ENCODE measurements at places on chromosomes 6 and 20.

DNA sequence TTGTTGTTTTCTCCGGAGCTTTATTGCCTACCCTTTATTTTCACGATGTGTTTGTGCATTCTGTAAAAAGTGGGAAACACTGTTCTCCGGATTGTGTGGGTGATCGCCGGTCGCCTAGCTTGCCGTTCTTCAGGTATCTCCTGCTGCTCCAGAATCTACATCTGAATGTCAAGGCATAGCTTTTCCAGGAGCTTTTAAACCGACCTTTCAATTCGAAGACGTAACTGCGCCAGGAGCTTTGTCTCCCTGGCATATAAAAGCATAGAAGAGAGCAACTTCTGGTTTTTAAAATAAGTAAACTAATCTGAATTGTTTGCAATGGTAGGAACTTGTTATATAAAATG lies 96.0 kb downstream of the HFE start:
- no peaks in the 10 kb centered on the region for H3K27me3 ChIP-seq
- no peak overlapping the region for H3K4me3 ChIP-seq
- no peak for DNase-seq
- H3K36me3 ChIP-seq, result no peaks in the 10 kb centered on the region
- peak overlapping the region; percentile 68 for H3K27ac ChIP-seq

DNA sequence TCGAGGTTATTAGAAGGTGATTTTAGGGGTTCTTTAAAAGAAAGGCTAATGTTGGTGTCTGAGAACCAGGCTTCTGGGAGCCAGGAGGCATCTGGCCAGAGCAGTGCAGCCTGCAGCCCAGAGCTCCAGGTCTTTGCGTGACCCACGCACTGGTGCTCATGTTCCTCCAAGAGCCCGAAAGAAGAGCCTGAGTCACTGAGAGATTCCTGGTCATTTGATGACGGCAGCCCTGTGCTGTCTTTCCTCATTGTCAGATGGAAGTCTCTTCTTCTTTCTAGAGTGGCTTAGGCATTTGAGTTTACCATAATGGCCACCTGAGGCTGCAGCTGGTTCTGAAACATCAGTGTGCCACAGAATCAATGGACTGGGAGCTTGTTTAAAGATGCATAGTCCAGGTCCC lies 46.4 kb downstream of the CD109 start:
- no peak overlapping the region for H3K4me3 ChIP-seq
- no peak overlapping the region for H3K27ac ChIP-seq
- no peaks in the 10 kb centered on the region for H3K27me3 ChIP-seq
- H3K36me3 ChIP-seq, result no peaks in the 10 kb centered on the region

DNA sequence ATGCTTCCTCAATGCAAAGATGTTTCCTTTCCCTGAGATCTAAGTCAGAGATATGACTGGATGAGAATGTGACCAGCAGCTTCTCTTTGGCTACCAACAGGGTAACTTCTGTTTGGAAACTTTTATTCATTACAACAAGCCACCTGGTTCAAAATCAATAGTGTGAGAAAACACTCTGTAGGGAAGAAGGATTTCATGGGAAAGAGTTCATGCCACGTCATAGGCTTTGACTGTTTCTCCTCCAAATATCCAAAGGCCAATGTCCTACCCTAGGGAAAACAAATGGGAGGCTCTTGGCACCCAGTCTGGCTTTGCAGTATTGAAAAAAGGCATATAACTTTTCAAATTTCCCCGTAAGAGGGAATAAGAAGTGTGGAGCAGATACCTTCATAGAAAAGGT lies 245.5 kb downstream of the FNDC1 start:
- H3K4me1 ChIP-seq, result no peaks in the 10 kb centered on the region
- DNase-seq, result no peak
- no peak overlapping the region for H3K4me3 ChIP-seq
- H3K27ac ChIP-seq, result no peak overlapping the region
- H3K27me3 ChIP-seq, result no peaks in the 10 kb centered on the region

GRCh38 chr6:8181160-8181881 lies 79.0 kb upstream of the EEF1E1 start:
- DNase-seq, result no peak
- peaks cover 2% of the 10 kb centered on the region for H3K27me3 ChIP-seq
- no peaks in the 10 kb centered on the region for H3K36me3 ChIP-seq

- H3K4me3 ChIP-seq, result no peak overlapping the region
- peak; percentile 13 for DNase-seq
- no peaks in the 10 kb centered on the region for H3K27me3 ChIP-seq
- no peak overlapping the region for H3K27ac ChIP-seq
These were observed 17.4 kb upstream of the AKAP7 start for GRCh38 chr6:131117878-131118277.

DNA sequence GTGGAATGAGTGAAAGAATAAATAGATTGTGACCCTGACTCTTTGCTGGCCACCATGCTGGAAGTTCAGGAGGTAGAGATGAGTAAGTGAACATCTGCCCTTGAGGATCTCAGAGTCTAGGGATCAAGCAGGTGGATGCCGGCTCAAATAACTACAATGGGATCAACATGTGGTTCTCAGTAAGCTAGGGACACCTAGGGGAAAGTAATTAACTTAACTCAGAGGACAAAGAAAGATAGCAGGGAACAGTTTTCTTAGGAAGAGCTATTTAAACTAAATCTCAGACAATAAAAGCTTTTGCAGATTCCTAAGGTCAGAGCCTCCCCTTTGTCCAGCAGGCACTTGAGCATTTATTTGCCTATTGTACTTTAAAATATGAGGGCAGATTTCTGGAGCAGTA lies 29.1 kb downstream of the SLC13A3 start:
- H3K27ac ChIP-seq, result no peak overlapping the region
- no peaks in the 10 kb centered on the region for H3K36me3 ChIP-seq
- no peak for DNase-seq
- no peak overlapping the region for H3K4me3 ChIP-seq
- H3K4me1 ChIP-seq, result no peaks in the 10 kb centered on the region

DNA sequence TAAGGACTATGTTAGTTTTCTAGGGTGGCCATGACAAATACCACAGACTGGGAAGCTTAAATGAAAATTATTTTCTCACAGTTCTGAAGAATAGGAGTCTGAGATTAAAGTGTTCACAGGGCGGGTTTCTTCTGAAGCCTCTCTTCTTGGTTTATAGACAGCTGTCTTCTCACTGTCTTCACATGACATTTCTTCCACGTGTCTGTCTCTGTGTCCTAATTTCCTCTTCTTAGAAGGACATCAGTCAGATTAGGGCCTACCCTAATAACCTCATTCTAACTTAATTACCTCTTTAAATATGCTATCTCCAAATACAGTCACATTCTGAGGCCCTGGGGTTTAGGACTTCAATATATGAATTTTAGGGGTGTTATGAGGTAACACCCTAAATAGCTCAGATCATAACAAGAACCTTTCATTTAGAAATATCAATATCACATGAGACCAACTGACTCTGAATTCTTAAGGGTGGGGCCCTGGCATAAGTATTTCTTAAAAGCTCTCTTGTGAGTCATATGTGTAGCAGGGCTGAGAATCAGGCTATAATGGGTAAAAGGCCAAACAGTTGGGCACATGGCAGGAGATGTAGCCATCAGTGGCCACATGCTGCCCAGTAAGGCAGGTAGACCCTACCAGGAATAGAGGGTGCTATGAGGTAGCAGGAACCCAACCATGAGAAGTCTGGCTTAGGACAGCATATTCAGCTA lies 62.0 kb upstream of the TENT5A start:
- no peaks in the 10 kb centered on the region for H3K4me1 ChIP-seq
- H3K4me3 ChIP-seq, result no peak overlapping the region
- DNase-seq, result no peak
- no peaks in the 10 kb centered on the region for H3K27me3 ChIP-seq
- H3K27ac ChIP-seq, result no peak overlapping the region

- no peaks in the 10 kb centered on the region for H3K36me3 ChIP-seq
- no peaks in the 10 kb centered on the region for H3K27me3 ChIP-seq
- H3K4me1 ChIP-seq, result no peaks in the 10 kb centered on the region
These were observed 250.8 kb upstream of the HTR1E start for GRCh38 chr6:86686496-86686895.

- no peaks in the 10 kb centered on the region for H3K4me1 ChIP-seq
- DNase-seq, result no peak
These were observed 177.8 kb downstream of the LY86 start for GRCh38 chr6:6766230-6766905.

GRCh38 chr6:125886914-125887313 lies 69.7 kb upstream of the HINT3 start:
- H3K4me1 ChIP-seq, result no peaks in the 10 kb centered on the region
- no peak overlapping the region for H3K27ac ChIP-seq
- no peaks in the 10 kb centered on the region for H3K27me3 ChIP-seq
- DNase-seq, result no peak
- H3K4me3 ChIP-seq, result no peak overlapping the region

GRCh38 chr6:24106291-24106690 lies 19.7 kb upstream of the NRSN1 start:
- no peaks in the 10 kb centered on the region for H3K27me3 ChIP-seq
- H3K4me1 ChIP-seq, result no peaks in the 10 kb centered on the region
- no peak for DNase-seq

- H3K4me3 ChIP-seq, result no peak overlapping the region
- DNase-seq, result no peak
- no peaks in the 10 kb centered on the region for H3K36me3 ChIP-seq
- H3K27me3 ChIP-seq, result no peaks in the 10 kb centered on the region
These were observed 587.3 kb upstream of the MMS22L start for GRCh38 chr6:97870273-97870672.

DNA sequence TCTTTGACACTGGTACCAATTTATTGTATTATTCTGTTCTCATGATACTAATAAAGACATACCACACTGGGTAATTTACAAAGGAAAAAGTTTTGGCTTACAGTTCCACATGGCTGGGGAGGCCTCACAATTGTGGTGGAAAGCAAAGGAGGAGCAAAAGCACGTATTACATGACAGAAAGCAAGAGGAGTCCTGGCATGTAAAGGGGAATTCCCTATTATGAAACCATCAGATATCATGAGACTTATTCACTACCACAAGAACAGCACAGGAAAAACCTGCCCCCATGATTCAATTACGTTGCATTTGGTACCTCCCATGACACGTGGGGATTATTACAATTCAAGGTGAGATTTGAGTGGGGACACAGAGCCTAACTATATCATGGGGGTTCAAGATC lies 43.4 kb downstream of the SLC22A2 start:
- no peaks in the 10 kb centered on the region for H3K27me3 ChIP-seq
- no peaks in the 10 kb centered on the region for H3K4me1 ChIP-seq
- DNase-seq, result no peak

GRCh38 chr6:37115236-37115895 lies 54.6 kb upstream of the PIM1 start:
- H3K27me3 ChIP-seq, result no peaks in the 10 kb centered on the region
- no peak overlapping the region for H3K4me3 ChIP-seq
- no peaks in the 10 kb centered on the region for H3K36me3 ChIP-seq
- no peaks in the 10 kb centered on the region for H3K4me1 ChIP-seq
- no peak for DNase-seq

DNA sequence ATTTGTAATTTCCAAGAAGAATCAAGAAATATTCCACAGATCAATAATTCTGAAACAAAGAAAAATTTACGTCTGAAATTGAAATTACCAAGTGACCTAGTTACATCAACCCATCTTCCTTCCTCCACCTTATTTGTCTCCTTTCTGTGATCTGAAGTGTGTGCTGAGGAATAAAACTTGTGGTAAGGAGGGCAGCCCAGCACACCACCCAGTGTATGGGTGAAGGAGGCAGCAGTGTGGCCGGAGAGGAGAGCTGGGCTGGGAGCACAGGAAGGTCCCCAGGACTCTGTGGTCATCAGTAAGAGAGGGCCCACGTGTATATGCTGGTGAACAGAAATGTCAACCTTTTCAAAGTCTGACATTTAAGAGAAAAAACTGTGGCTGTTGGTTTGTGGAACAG lies 11.3 kb upstream of the CCR6 start:
- H3K36me3 ChIP-seq, result no peaks in the 10 kb centered on the region
- H3K27me3 ChIP-seq, result no peaks in the 10 kb centered on the region
- H3K4me1 ChIP-seq, result no peaks in the 10 kb centered on the region
- no peak for DNase-seq
- H3K27ac ChIP-seq, result no peak overlapping the region

DNA sequence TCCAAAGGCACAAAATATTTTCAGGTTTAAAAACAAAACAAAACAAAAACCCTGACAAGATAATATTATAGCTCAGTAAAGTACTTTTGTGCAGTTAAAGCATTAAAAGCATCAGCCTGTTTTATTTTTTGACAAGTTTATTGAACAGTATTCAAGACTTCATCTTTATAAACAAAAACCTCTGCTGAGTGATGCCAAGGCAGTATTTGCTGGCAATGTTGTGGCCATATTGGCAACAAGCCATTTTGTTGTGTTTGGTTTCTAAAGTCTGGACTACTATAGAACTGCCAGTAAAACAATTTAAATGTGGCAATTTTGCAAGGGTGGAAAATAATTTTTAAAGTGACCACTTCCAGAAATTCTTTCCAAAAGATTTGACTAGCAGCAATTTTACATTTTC lies 15.9 kb downstream of the CPNE1 start:
- H3K27ac ChIP-seq, result no peak overlapping the region
- no peaks in the 10 kb centered on the region for H3K4me1 ChIP-seq
- no peaks in the 10 kb centered on the region for H3K27me3 ChIP-seq
- H3K36me3 ChIP-seq, result peaks cover 12% of the 10 kb centered on the region
- H3K4me3 ChIP-seq, result no peak overlapping the region

- H3K27me3 ChIP-seq, result no peaks in the 10 kb centered on the region
- peak within 1 kb of the TSS; percentile 87 for H3K4me3 ChIP-seq
- H3K36me3 ChIP-seq, result no peaks in the 10 kb centered on the region
- peaks cover 32% of the 10 kb centered on the region for H3K4me1 ChIP-seq
- peak; percentile 96 for DNase-seq
These were observed at the start of the genes HSPA1A and HSPA1L for GRCh38 chr6:31815025-31815838. Gene HSPA1A (plus strand): TSS chr6:31815543. CDS start chr6:31815757, 214 bp downstream. Gene HSPA1L (minus strand): TSS chr6:31815283. CDS start chr6:31811972, 3,311 bp downstream.

GRCh38 chr6:3765415-3765814 lies 13.9 kb upstream of the PXDC1 start:
- no peak overlapping the region for H3K27ac ChIP-seq
- no peaks in the 10 kb centered on the region for H3K4me1 ChIP-seq
- no peak overlapping the region for H3K4me3 ChIP-seq
- H3K27me3 ChIP-seq, result no peaks in the 10 kb centered on the region
- DNase-seq, result no peak
- H3K36me3 ChIP-seq, result no peaks in the 10 kb centered on the region

- DNase-seq, result no peak
- no peak overlapping the region for H3K27ac ChIP-seq
- peaks cover 3% of the 10 kb centered on the region for H3K27me3 ChIP-seq
These were observed 177.6 kb upstream of the MAN1A1 start for GRCh38 chr6:119527231-119527578.

- no peaks in the 10 kb centered on the region for H3K36me3 ChIP-seq
- no peaks in the 10 kb centered on the region for H3K27me3 ChIP-seq
- no peak overlapping the region for H3K4me3 ChIP-seq
- H3K4me1 ChIP-seq, result no peaks in the 10 kb centered on the region
These were observed 102.4 kb downstream of the FOXF2 start for GRCh38 chr6:1491591-1492319.

GRCh38 chr6:92111386-92111785 lies 1308.0 kb downstream of the EPHA7 start:
- no peaks in the 10 kb centered on the region for H3K27me3 ChIP-seq
- no peak for DNase-seq
- no peaks in the 10 kb centered on the region for H3K36me3 ChIP-seq
- no peaks in the 10 kb centered on the region for H3K4me1 ChIP-seq
- no peak overlapping the region for H3K27ac ChIP-seq

GRCh38 chr6:147205690-147206600 lies 1.7 kb downstream of the STXBP5 start:
- H3K4me1 ChIP-seq, result no peaks in the 10 kb centered on the region
- no peak overlapping the region for H3K4me3 ChIP-seq
- H3K27me3 ChIP-seq, result no peaks in the 10 kb centered on the region
- no peaks in the 10 kb centered on the region for H3K36me3 ChIP-seq

- peak; percentile 17 for DNase-seq
- no peaks in the 10 kb centered on the region for H3K27me3 ChIP-seq
- H3K4me1 ChIP-seq, result peaks cover 9% of the 10 kb centered on the region
- no peaks in the 10 kb centered on the region for H3K36me3 ChIP-seq
These were observed 191.5 kb upstream of the BMP2 start for GRCh38 chr20:6575912-6576401.

- peak overlapping the region; percentile 87 for H3K4me3 ChIP-seq
- peak overlapping the region; percentile 99 for H3K27ac ChIP-seq
- H3K4me1 ChIP-seq, result peaks cover 47% of the 10 kb centered on the region
- peak; percentile 90 for DNase-seq
- peaks cover 38% of the 10 kb centered on the region for H3K36me3 ChIP-seq
These were observed 1.9 kb downstream of the RRBP1 start for GRCh38 chr20:17679941-17680835.
